ENCODE measurements at places on chromosomes 16 and 17. TPM values are rescaled to one million over a fixed set of nuclear protein-coding genes. Genes with fewer than 3 reads are reported as not detected.

Gene PRSS33
- total RNA-seq, result not detected

Gene ADGRG3
- not detected for total RNA-seq

Gene TMC8
- not detected for total RNA-seq

Gene MON1B
- 10.2 TPM for total RNA-seq

Gene CTF1
- total RNA-seq, result 3.0 TPM

Gene TP53TG3
- total RNA-seq, result not detected

Gene LITAFD
- not detected for total RNA-seq

Gene CCT6B
- 1.2 TPM for total RNA-seq

Gene WNT9B
- not detected for total RNA-seq

Gene PYY
- not detected for total RNA-seq

Gene KRTAP1-1
- 0.87 TPM for total RNA-seq

Gene GLP2R
- under 0.01 TPM for total RNA-seq

Gene ETV4
- 2.9 TPM for total RNA-seq

Gene NACA2
- not detected for total RNA-seq

Gene TBX2
- 21.0 TPM for total RNA-seq

Gene CACNG3
- total RNA-seq, result not detected

Gene GUCY2D
- under 0.01 TPM for total RNA-seq

Gene SETD1A
- total RNA-seq, result 6.6 TPM

Gene SLC2A4
- total RNA-seq, result under 0.01 TPM

Gene RND2
- 0.50 TPM for total RNA-seq

Gene CDC6
- 41.8 TPM for total RNA-seq

Gene SEPTIN12
- total RNA-seq, result not detected
